Dermis blood vessel endothelial cell (primary cell): ENCODE measurements at places on chromosomes 5 and 9. TPM values are rescaled to one million over a fixed set of nuclear protein-coding genes. Genes with fewer than 3 reads are reported as not detected.

DNA sequence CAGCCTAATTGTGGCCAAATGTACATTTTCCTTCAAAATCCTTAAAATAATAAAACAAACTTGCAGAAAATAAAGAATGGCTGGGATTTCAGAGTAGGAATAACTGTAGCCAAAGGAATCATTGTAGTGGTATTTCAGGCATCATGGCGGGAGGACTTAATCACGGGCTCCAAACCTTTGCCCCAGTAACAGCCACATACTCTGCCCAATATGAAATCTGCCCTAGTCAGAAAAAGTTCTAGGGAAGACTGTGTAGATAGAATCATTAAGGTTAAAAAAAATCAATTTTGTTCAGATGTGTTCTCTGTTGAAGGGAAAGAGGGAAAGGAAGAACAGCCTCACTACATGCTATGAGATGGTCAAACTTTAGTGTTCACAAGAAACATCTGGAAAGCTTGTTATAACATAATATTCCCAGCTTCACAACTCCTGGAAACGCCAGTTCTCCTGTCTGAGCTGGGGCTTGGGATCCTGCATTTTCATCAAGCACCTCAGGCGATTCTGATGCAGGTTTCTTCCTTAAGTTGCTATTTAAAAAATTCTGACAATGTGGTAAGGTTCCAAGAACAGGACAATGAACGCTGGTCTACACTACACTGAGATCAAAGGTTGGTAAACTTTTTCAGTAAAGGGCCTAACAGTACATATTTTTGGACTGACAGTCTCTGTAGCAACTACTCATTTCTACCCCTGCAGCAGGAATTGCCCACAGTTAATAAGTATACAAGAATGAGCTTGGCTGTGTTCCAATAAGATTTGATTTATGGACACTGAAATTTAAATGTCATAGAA is 87.9 kb downstream of the CEMIP2 start:
- peak; percentile 42 for DNase-seq

The TAF11L5 gene
- not detected in 2 replicates for total RNA-seq

The TLX3 gene
- total RNA-seq, result not detected in 2 replicates

- no peak for DNase-seq
Measured at GRCh38 chr9:117278020-117278419, 136.8 kb downstream of the ASTN2 start.

- no peak for DNase-seq
Measured at GRCh38 chr9:33143241-33143661, 23.9 kb downstream of the B4GALT1 start.

GRCh38 chr5:137313526-137314175 is 185.5 kb downstream of the SPOCK1 start:
- DNase-seq, result no peak

GRCh38 chr9:78118742-78119473 is 87.3 kb upstream of the GNAQ start:
- no peak for DNase-seq
